ENCODE measurements at places on chromosomes 3 and 15.

- DNase-seq = no peak
Measured at GRCh38 chr15:78822514-78822913, 11.2 kb upstream of the ADAMTS7 start.

- no peak for DNase-seq
Measured at GRCh38 chr3:151145713-151146070, 57.3 kb downstream of the GPR171 start.

DNA sequence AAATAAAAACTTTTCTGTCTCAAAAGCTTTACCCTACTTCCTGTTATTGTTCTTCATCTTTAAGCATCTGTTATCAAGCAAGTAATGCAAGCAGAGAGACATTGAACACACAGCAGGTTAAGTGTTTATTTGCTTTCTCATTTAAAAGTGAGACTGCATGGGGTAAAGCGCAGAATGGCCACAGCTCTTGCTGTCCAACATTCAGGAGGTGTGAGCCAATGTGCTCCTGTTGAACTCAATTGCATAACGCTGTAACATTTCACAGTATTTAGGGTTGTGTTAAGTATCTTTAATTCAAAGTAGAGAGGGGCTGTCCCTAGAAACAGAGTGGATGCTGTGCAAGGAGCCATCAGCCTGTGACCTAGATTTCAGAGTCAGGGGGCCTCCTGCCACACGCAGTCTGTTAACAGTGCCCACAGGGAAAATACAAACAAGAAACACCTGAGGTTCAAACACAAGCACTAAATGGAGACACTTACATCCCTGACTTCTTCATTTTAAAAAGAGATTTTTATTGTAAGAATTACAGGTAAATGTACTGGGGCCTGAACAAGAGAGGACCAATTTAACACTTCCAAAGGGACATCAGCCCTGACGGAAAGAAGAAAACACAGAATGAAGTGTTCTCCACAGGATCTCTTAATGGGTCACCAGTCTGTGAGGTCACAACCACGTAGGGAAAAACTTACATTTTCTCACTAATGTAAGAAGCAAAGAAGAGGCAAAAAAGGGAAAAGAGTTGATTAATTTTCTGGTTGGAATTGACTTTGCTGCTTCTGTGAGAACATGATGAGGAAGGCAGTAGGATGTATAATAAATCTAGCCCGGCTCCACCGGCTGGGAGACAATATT lies 815.1 kb downstream of the VGLL3 start:
- DNase-seq = no peak

- no peak for DNase-seq
Measured at GRCh38 chr3:43913036-43913948, 222.6 kb downstream of the ABHD5 start.

Measured in bone marrow (tissue), 2 donors.